Mammary epithelial cell (primary cell): ENCODE measurements at places on chromosomes 3 and 15. TPM values are rescaled to one million over a fixed set of nuclear protein-coding genes. Genes with fewer than 3 reads are reported as not detected.

WDR53 gene
- 17.7 and 19.5 TPM in 2 replicates for total RNA-seq

KCNAB1 gene
- total RNA-seq = 0.17 TPM

SNTN gene
- total RNA-seq = not detected

SERPINI2 gene
- total RNA-seq = not detected in 2 replicates

PLS1 gene
- total RNA-seq = 2.4 and 6.8 TPM in 2 replicates
